ENCODE measurements at places on chromosomes 4 and X.

GRCh38 chr4:25756503-25756902 is 100.9 kb downstream of the SLC34A2 start:
- DNase-seq: no peak

DNA sequence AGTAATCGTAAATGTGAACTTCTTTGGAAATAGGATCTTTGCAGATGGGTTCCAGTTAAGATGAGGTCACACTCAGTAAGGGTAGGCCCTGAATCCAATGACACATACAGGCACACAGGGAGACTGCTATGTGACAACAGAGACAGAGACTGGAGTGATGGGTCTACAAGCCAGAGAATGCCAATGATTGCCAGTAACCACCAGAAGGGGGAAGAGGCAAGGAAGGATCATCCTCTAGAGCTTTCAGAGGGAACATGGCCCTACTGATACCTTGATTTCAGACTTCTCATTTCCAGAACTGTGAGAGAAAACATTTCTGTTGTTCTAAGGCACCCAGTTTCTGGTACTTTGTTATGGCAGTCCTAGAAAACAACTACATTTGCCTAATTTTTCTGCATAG is 73.1 kb upstream of the CCDC160 start:
- no peak for DNase-seq

DNA sequence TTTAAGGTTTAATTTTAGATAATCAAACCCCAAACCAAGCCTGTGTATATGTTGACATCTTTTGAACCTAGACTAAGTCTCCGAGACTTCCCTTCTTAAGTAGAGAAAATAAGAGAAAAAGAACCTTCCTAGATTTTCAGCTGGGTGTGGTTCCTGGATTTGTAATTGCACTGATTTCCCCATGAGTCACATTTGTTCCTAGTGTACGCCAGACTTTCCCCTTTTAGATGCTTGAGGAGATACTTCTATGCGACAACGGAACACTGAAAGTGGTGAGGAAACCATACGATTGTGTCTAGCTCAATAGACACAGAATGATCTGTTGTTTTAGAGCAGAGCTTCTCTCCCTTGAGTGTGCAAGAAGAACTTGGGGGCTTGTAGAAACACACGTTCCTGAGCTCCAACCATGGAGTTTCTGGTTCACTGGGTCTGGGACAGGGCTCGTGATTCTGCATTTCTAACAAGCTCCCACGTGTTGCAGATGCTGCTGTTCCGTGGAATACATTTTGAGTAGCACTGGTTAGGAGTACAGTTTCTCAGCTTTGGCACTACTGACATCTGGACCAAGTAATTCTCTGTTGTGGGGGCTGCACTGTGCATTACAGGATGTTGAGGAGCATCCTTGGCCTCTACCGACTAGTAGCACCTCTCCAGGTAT is 87.1 kb downstream of the AMELX start:
- no peak for DNase-seq

DNA sequence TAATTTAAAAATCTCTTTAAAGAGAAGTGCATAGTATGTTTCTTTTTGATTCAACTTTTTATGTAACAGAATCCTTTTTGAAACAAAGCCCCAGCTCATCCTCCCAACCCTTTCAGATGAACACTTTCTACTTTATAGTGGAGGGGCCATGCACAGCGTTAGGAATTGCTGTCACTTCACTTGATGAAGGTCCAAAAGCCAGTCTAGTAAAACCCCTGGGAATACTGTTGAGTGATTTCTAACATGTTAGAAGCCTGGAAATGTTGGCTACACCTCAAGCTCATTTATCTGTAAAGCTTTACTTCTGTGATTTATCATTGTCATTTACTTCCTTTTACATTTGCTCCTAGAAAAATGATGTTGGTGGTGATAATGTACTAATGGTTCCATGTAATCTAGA is 1608.9 kb upstream of the TENM3 start:
- DNase-seq: no peak

GRCh38 chr4:73988061-73988460 is at the start of gene PPBP:
PPBP (minus strand) TSS chr4:73988190; CDS start chr4:73988103, 87 bp downstream.
- no peak for DNase-seq

DNA sequence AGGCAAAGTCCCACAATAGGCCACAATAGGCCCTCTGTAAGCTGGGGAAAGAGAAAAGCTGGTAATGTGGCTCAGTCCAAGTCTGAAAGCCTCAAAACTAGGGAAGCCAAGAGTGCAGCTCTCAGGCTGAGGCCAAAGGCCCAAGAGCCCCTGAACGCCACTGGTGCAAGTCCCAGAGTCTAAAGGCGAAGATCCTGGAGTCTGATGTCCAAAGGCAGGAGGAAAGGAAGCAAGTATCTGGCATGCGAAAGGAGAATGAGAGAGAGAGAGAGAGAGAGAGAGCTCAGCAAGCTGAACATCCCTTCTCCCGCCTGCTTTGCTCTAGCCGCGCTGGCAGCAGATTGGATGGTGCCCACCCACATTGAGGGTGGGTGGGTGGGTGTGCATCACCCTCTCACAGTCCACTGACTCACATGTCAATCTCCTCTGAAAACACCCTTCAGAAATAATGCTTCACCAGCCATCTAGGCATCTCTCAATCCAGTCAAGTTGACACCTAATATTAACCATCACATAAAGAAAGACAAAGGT is 30.9 kb upstream of the ELF2 start:
- no peak for DNase-seq

DNA sequence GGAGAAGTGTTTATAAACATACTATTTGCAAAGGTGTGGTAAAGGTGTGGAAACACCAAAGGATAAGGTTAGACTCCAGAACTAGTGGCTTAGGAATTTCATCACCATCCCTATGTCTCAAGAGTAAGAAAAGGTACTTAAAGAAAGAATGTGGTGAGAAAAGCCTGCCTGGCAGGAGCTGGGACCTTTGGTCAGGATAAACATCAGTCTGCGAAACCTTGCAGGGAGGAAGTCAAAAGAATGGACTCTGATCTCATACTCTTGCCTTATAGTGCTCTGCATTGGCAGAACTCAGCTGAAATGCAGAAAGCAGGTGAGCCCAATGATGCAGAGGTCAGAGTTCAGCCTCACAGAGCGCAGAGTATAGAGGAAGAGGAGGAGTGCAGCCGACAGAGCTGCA is 97.2 kb upstream of the NR3C2 start:
- DNase-seq: no peak

DNA sequence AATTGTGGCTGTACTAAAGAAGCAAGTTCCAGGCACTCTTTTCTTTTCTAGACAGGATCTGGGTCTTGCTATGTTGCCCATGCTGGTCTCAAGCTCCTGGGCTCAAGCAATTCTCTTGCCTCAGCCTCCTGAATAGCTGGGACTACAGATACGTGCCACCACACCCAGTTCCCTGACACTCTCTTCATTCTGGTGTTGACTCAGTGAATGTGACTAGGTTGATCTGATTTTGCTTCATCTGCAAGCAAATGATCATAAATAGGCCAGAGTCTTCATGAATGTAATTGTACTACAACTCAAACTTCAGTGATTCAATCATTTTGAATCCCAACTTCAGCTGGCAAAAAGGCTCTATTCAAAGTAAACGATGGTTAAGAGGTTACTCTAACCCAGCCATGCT is 78.5 kb downstream of the APBB2 start:
- no peak for DNase-seq

DNA sequence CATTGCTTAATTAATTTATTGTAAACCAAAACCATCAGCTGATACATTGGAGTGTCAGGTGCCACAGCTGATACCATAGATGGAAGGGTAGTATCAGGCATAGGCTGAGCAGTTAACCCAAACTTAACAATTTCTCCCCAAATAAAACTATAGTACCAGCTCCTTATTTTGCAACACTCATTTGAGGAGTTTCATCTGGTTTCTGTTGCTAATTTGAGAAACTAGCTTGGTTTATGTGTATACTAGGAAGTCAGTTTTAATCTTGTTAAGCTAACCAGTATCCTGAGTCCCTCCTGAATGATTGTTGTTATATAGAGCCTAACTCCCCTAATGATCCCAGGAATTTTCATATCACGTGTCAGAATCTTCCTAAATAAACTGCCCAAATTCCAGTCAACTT is 12.7 kb downstream of the DCAF16 start:
- no peak for DNase-seq

DNA sequence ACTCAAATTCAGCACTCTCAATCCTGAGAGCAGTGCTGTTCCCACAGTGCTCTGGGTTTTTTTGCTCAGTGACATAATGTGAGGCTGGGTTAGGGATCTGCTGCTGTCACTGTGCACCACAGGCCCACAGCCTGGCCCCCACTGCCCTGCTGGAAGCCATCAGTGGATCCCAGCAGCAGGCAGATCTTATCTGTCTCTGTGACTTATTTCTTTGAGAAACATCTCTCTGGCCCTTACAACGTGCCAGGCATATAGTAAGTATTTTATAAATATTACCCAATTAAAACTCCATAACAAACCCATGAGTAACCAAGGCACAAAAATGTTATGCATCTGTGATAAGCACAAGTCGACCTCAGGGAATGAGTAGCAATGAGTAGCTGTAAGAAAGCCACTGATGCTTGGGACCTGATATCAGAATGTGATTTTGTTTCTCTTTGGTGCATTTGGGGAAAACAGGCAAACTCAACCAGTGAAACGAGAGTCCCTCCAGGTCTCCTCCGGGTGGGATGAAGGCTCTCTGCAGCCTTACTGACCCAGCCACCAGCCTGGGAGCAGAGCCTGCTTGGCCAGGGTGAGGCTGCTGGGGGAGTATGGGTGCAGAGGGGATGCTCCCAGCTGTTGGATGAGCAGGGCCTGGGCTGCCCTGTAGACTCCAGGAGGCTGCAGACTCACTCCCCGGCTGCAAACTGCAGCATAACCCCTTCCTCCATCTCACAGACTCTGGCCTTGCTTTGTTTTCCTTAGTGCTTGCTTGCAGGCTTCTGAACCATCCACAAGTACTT is 172.7 kb upstream of the LNX1 start:
- no peak for DNase-seq

- no peak for DNase-seq
Observed at GRCh38 chr4:11503166-11503565, 74.5 kb upstream of the HS3ST1 start.

DNA sequence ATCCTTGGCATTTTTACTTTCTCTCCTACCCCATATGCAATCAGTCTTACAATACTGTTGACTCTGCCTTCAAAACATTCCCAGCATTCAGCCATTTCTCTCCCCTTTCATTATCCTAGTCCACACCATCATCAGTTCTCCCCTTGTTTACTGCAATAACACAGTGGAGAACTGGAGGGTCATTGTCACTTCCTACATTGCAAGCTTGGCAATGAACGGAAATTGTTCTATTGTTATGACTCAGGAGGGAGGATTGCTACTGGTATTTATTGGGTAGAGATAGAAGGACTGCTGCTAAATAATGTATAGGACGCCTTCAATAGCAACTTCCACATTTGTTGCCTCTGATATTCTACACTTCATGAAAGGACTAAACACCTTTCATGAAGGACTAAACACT is 231.8 kb downstream of the BANK1 start:
- DNase-seq: no peak

GRCh38 chr4:182246401-182247205 is 3.4 kb downstream of the TENM3 start:
- DNase-seq: no peak

DNA sequence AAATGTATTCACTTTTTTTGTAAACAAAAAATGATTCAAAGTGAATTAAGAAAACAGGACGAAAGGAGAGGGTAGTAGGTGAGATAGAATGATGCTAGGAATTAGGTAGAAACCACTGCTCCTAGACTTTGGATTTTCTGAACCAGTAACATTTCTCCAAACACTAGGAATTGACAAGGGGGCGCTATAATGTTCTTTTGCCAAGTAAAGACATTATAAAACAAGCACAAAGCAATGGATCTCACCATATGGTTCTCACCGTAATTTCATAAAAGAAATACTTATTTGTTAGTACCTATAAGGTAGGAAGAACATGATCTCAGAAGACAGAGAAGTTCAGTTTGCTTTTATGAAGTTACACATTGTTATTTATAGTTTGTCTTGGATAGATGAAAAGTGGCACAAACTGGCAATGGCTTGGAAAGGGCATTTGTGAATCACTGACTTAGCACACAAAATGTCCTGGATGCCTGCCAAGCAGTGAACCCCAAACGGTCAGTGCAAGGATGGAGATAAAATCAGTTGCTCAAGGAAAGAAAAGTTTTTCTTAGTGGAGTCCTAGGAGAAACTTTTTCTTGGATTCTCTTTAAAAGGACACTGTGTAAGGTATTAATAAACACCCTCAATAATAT is 8.1 kb upstream of the TBC1D1 start:
- DNase-seq: no peak

DNA sequence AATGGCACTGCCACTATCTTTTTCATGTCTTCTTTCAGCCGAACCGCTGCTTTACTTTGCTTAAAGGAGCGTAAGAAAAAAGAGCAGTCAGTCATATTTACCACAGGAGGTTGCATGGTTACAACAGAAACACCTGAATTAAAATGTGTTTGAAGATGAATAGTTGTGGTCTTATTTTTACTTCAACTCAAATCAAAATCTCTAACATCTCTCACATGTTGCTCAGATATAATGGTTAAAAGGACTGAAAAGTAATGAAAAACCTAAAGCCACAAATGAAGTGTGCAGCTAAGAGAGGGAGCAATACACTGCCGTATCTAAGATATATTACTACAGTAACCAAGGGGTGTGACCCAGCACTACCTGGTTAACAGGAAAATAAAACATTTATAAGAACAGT is 27.4 kb downstream of the FAM13A start:
- no peak for DNase-seq

GRCh38 chrX:110322603-110323002 is 4.7 kb upstream of the AMMECR1 start:
- DNase-seq: no peak

GRCh38 chr4:105050896-105051295 is 95.8 kb upstream of the TET2 start:
- no peak for DNase-seq

GRCh38 chrX:18406531-18407266 is 18.7 kb upstream of the CDKL5 start:
- no peak for DNase-seq

- no peak for DNase-seq
Observed at GRCh38 chrX:151396042-151396824, 773 bp upstream of the VMA21 start.

GRCh38 chr4:25750874-25751273 is 95.2 kb downstream of the SLC34A2 start:
- DNase-seq: no peak

DNA sequence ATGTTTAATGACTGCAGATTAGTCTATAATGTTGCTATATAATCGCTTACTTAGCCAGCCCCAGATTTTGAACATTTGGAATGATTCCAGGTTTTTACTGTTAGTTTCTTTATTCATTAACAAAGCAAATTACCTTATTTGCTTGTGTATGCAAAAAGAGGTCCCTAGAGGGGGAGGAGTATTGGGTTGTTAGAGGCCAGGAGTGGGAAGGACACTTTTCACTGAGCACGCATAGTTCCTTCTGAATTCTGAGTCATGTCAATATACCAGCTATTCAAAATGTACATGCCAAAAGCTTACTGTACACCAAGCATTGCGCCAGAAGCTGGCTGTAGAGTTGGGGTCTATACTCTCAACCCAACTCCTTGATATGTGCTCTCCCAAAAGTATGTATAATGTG is 5.1 kb upstream of the DGAT2L6 start:
- DNase-seq: no peak

GRCh38 chr4:20317424-20317985 is 65.8 kb downstream of the SLIT2 start:
- DNase-seq: no peak

Measured in HuH-7 (cell line).